ENCODE measurements at places on chromosomes 3 and 15.
A peak's percentile ranks its signal among the peaks of the same experiment; 100 is the strongest.

DNA sequence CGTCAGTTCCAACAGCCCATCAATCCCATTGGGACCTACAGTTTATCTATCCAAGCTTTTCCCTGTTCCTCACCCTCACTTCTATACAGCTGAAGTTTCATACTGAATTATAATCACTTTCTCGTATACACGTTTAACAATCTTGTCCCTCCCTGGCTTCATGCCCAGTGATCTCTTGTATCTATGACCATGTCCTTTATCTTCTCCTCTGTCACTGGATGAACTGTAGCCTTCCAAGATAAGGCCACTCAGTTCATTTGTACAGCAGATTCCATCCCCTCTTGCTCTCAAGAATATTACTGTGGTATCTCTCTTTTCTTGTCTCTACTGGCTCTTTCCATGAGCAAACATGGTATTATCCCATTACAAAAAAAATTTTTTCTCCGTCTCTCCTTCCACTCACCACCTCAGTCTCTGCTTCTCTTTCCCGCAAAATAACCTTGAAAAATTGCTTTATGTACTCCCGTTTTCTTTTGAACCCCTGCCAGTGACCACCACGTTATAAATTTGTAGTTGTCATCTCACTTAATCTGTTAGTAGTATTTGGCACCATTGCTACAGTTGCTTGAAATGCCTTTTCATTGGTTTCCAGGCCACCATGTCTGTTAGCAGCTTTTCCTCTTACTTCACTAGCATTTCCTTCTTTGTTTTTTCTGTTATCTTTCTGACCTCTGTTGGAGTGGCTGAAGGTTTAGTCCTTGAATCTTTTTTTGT lies 9.4 kb downstream of the CTNNB1 start:
- no peak for DNase-seq

DNA sequence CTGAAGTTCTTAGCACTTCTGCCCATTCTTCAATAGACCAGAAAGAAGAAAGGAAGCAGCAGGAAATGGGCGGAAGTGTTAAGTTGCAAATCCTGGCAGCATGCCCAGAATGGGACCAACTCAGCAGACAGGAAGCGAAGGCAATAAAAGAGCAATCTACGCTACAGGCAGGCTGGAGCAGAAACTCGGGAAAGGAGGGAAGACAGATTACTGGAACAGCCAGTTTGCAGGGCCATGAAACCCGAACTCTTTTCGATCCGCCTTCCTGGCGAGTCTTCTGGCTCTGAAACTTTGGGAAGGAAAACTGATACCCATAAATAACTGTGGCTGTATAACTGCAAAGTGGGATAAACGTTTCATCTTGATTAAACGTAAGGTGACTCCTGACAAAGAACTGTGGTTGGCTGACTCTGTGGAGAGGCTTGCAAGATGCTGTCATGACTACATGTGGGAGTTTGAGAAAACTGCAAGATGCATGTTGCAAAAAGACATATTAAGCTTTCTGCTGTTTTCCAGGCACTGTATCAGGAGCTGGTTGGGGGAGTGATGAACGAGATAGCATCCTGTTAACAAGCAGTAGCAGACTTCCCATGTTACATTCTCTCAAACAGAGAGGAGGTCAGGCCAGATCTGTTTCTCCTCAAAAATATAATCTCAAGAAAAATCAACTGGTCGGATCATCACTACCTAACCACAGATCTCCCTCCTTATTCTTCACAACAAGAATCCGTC lies 67.8 kb downstream of the FMN1 start:
- DNase-seq = peak; percentile 50

- no peak for DNase-seq
Observed at GRCh38 chr3:134325706-134326105, 48.5 kb downstream of the AMOTL2 start.

DNA sequence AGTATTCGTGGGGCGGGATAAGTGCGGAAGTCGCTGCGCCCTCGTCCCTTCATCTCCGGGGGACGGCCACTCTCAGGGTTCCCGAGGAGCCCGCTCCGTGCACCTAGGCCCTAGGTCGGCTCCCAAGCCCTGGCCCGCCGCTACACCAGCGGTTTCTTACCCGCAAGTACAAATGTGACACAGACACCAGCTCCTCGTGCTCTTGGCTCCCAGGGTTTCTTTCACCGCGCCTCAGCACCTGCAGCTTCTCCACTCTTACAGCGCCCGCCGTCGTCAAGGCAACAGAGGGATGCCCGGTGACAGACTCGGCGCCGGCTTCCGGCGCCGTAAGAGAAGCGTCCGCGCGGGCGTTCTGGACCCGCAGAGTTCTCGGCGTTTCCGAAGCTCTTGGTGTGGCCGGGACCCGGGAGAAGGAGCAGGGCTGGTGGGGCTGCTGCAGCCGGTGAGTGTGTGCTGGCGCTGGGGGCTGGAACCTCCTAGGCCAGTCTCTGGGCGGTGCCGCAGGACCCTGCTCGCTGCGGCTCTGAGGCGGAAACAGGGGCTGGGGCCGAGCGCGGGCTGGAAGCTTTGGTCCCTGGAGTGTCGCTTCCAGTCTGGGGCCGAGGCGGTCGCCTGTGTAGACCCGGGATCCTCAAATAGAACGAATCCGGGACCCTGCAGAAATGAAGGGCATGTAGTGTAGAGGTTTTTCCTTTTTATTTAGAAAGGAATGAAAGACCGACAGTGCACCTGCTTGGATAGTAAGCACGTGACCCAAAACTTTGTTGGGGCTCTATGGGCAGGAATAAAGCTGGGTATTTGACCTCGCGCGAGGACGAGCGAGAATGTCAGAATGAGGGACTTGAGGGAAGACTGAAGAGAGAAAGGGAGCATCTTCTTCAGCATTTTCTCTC lies 155.4 kb upstream of the GOLGA6L4 start:
- DNase-seq = peak; percentile 32

DNA sequence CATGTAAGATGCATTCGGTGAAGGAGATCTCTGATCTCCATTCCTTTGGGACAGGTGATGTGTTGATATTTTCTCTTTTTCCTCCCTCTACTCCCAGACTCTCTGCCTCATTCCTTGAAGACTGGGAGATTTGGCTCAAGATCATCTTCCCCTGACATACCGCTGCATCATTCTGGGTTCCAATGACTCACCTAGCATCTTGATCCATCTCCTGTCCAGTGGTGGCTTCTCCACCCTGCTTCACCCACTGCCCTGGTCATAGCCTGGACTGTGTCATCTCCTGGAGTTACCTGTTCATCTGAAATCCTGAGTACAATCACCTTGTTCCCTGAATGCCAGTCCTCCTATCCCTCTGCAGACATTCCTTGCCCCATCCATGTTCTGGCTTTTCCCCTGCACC lies 57.4 kb upstream of the TRAK1 start:
- DNase-seq = no peak

GRCh38 chr3:52537726-52538421 lies 1.5 kb downstream of the UQCC5 start:
- no peak for DNase-seq

- DNase-seq = no peak
Observed at GRCh38 chr3:20256144-20256543, 70.1 kb upstream of the SGO1 start.

DNA sequence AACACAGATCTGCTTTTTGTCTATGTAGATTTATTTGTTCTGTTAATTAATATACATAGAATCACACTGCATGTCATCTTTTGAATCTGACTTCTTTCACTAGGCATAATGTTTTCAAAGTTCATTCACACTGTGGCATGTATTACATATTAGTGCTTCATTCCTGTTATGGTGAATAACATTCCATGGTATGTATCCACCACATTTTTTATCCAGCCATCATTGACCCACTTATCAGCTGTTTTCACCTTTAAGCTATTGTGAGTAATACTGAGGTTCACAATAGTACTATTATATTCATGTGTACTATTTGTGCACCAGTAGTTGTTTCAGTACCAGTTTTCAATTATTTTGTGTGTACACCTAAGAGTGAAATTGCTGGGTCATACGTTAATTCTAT lies 230.6 kb upstream of the CNTN3 start:
- no peak for DNase-seq

DNA sequence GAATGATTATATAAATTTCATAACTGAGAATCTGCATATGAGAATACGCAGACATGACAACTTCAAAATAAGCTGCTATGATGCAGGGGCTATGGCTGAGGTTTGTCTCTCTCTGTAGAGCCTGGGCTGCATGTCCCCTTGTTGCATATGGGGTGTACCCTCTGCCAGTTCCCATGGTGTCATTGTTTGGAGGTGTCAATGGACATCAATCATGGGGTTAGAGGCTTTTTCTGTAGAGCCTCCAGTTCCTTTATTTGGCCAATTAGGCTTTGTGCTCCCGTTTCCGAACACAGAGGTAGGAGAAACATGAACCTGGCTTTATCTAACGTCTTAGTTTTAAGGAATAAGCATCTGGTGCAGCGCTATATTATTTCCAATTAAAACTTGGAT lies 77.3 kb upstream of the RARB start:
- no peak for DNase-seq

DNA sequence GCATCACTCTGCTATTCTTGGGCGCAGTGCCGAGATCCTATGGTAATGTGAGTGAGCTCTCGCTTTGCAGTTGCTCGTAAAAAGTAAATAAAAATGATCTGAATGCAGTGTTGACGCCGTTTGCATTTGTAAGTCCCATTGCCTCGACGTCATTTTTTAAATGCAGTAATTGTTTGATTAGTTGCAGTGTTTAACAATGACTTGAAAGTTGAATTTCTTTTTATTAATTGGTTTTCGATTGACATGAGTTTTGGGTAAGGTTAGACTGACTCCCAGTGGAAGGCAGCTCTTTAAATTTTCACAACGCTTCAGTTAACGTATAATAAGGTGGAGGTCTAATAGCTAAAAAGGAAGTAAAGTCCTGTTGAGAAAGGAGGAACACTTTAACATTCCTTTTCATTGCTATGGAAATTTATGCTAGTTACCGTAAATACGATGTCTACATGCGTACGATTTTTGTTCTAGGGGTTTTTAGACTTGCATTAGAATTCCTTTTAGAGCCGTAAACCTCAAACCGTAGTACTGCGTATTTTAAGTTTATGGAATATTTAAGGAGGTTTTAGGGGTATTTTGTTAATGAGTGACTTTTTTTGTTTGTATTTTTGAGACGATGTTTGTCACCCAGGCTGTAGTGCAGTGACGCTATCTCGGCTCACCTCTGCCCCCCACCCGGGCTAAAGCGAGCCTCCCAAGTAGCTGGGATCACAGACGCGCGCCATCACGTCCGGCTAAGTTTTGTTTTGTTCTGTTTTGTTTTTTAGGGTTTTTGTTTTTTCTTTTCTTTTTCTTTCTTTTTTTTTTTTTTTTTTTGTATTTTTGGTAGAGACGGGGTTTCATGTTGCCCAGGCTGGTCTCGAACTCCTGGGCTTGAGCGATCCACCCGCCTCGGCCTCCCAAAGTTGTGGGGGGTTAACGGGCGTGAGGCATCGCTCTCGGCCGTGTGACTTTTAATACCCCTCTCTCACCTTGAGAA lies 1.4 kb downstream of the MORF4L1 start:
- DNase-seq = peak; percentile 46

DNA sequence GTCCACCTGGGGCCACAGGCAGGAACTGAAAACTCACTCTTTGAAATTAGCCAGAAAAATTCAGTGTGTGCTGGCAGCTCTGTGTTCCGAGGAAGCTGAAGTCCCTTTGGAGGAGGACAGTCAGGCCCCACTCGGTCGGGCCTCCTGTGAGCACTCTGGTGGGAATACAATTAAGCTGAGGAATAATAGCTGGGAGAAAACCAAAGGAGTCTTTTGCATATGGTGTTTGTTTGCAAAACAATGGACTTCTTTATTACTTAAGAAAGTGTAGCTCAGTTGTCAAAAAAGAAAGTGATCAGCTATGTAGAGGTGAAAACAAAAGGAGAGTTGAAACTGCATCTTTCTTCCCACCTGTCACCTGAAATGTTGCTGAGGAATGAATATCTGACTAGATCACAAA lies 202.5 kb downstream of the MEIS2 start:
- no peak for DNase-seq

GRCh38 chr15:70024521-70024920 lies 73.2 kb downstream of the TLE3 start:
- no peak for DNase-seq

DNA sequence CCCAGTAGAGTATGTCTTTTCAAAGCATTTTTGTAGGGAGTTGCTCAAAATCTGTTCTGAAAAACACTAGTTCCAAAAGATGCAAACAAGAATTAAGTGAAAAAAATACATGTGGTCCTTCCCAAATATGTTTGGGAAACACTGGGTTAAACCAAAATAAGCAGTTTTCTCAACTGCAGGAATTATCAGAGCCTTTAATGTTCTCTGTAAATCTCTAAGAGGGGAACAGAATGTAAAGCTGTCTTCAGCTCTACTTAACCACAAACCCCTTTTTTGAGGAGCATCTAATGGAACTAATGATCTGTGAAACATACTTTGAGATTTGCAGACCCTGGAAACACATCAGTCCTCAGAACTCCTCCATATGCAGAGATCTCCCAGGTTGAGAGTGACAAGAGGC lies 9.9 kb downstream of the AQP9 start:
- DNase-seq = no peak

GRCh38 chr3:127536830-127537812 lies 53.4 kb downstream of the TPRA1 start:
- DNase-seq = no peak

DNA sequence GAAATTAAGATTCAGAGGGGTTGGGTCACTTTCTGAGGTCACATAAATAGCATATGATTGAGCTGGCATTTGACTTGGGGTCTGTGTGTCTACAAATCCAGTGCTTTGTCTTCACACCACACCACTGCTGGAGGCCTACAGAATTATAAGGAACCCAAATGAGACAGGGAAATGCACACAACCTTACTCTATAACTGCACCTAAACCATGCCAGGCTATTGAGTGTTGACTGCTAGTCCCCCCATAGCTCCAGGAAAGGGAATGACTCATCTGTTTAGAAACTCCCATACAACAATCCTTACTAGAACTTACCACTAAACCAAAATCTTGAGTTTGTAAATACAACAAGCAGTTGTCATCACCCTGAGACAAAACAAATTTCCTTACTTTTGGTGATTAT lies 16.9 kb upstream of the TSC22D2 start:
- DNase-seq = no peak

DNA sequence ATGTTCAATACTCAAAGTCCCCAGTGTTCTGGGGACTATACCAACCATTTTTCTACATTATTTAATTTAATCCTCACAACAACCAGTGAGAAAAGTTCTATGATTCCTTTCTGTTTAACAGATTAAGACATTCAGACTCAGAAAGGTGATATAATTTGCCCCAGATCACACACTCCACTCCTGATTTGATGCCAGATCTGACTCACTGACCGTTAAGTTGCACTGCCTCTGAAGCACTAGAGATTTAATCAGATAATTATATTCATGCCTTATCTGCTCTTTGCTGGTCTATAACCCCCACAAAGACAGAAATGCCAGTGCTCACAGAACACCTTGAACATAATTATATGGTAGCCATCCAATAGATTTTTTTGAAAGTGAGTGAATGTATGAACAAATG lies 501.0 kb downstream of the IGSF11 start:
- no peak for DNase-seq

Measured in activated naive CD4-positive, alpha-beta T cell treated with Interleukin-2 at 50 U/mL for 16 hours (primary cell).